ENCODE measurements at places on chromosomes 3 and 15.
A peak's percentile ranks its signal among the peaks of the same experiment; 100 is the strongest.

DNA sequence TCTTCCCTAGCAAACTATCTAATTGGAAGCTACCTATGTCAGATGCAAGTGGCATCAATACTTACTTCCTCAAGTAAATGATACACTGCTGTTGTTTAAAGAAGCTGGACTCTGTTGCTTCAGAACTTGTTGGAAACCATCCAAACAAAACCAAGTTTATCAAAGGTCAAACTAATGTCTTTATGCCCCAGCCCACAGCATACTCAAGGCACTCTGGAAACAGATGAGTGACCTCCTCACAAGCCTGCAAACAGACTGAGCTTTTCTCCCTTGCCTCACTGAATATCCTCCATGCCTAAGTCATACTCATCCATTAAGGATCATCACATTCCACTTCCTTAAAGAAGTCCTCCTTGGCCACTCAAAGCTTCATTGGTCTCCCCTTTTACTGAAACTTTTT, 107.4 kb upstream of the ACP3 start:
- DNase-seq = no peak

DNA sequence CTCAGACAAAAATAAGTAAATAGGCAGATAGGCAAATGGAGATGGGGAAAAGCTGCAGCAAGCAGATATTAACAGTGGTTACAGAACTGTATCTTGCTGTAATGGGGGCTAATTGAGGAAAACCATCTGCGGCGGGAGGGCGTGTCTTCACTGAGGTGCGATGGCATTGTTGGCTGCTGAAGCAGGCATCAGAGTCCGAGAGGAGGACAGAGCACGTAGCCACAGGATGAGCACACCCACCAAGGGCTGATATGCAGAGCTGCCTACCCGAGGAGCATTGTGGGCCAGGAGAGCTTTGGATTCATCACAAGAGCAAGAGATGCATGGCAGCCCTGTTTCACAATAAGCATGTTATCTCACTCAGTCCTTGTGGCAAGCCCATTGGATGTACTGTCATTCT, 30.4 kb downstream of the CHRNA7 start:
- no peak for DNase-seq

DNA sequence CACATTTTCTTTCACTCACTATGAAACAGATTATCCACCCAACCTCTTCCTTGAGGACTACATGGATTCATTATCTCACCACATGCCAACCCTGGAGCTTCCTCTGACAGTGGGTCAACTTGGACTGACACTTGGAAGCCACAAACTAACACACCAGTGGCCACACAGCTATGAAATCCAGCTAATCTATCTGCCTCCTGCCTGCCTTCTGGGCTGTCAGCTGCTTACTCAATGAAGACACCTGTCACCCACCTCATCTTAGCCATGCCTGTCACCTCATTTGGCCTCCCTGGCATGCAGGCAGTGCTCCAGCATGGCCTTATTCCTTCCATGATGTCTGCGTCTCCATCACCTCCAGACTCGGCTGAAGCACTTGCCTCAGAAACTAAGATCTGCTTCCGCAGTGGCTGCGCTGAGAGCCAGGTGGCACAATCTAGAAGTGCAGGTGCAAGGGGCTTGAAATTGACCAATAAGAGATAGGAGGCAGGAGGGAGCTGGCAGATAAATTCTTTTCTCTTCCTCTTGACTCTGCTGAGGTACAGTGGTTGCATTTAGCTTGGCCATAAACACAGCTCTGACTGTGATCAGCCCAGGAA, 105.2 kb upstream of the RNF7 start:
- no peak for DNase-seq

- DNase-seq = no peak
Measured at GRCh38 chr3:44136421-44136820, 105.3 kb upstream of the TOPAZ1 start.

- no peak for DNase-seq
Measured at GRCh38 chr3:149332227-149332765, 1.1 kb downstream of the TM4SF18 start.

DNA sequence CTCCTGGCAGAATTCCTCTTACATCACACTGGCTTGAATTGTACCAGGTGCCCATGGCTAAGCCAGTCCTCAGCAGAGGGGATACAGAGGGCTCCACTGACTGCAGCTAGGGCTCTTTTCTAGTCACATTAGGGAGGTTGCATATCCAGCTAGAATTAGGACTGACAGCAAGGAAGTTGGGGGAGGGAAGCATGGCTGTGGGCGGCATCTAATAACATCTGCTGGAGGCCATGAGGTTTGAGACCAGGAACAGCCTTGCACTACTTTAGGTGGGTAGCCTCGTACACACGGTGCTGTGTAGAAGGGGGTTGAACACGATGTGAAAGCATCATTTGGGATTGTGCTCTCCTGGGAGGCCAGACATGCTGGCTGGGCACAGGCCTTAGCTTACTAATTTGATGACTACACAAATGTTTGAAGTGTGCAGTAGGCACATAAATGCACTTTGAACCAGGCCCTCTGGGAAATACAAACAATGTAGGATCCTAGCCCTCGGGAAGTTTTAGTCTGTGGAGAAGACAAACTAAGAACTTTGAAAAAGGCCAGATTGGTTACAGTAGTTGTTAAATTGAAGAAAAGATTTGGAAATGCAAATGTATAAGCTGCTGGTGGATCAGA, 30.2 kb downstream of the CHCHD6 start:
- DNase-seq = no peak

GRCh38 chr3:177676947-177677587, 479.8 kb upstream of the TBL1XR1 start:
- DNase-seq = no peak

- DNase-seq = no peak
Measured at GRCh38 chr3:126512916-126513650, 4.5 kb downstream of the UROC1 start.

DNA sequence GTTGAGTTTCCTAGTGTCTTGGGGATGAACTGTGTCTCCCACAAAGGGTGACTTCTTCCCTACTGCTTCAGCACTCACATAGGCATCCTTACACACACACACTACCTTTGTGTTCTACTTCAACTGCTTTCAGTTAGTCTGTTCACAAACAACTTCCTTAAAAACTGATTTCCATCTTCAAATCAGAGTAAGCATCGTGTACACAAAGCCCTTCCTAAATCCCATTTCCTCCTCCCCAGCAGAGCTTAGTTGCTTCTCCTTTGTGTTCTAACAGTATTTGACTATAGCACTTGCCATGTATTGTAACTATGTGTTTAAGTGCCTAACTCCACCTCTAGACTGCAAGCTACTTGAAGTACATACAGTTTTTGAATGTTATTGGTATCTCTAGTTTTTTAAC, 71.7 kb downstream of the TNIK start:
- no peak for DNase-seq

- no peak for DNase-seq
Measured at GRCh38 chr15:51861557-51862359, 32.3 kb downstream of the TMOD3 start.

- peak; percentile 67 for DNase-seq
Measured at GRCh38 chr3:72665701-72666446, 182.4 kb downstream of the SHQ1 start.

GRCh38 chr3:143533391-143533790, 314.9 kb downstream of the SLC9A9 start:
- DNase-seq = no peak

- no peak for DNase-seq
Measured at GRCh38 chr3:165903885-165904630, 66.8 kb upstream of the BCHE start.

DNA sequence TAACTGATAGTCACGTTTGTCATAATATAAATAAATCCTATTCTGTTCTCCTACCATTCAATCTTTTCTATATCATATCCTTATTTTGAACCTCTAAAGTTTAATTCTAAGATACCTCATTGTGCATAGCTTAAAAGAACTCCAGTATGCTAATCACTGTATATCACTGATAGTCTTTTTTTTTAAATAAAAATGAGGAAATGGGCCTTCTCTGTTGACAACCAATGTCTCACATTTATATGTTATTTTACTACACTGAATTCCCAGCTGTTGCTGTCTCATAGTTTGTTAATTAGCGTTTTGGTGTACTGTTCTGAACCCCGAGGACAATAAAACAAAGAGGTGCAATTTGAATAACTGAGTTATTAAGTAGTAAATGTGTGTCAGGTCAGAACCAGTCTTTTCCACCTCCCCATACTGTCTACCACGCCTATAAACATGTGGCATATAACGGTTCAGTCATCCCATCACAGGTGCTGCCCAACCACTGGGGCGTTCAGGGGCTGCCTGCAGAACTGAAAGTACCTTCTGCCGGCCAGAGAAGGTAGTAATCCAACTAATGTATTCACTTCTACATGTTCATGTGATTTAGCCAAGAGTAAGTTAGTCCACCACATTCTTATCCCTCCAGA, 14.9 kb downstream of the CBLB start:
- DNase-seq = peak; percentile 23

GRCh38 chr15:59825901-59826300, 136.8 kb upstream of the BNIP2 start:
- no peak for DNase-seq

DNA sequence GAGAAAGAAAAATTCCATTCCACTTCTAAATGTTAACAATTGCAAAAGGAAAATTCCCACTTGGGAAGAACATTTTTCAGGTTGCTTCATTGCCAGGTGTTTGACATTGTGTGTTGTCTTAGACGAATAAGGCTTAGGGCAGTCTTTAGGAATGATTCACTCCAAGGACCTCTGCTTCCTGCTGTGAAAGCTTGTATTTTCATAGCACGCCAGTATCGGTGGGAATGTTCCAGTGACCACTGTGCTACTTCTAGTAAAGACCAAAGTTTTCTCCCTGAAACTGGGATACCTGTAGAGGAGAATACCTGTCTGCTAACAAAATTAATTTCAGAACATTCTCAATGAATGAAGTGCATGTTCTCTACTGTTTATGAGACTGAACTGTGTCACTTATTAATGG, 64.1 kb downstream of the CDIN1 start:
- DNase-seq = no peak

GRCh38 chr3:57923752-57924151, 84.5 kb upstream of the FLNB start:
- DNase-seq = no peak

DNA sequence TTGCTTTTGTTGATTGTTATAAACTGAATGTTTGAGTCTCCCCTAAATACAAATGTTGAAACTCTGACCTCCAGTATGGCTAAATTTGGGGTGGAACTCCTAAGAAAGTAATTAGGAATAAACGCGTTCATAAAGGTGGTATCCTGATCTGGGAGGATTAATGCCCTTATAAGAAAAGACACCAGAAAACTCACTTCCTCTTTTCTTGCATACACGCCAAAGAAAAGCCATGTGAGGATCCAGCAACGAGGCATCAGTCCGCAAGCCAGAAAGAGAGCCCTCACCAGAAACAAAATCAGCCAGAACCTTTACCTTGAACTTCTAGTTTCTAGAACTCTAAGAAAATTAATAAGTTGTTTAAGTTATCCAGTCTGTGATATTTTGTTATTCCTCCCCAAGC, 37.4 kb upstream of the AZI2 start:
- no peak for DNase-seq

- no peak for DNase-seq
Measured at GRCh38 chr3:73365756-73366397, 258.9 kb downstream of the PDZRN3 start.

- no peak for DNase-seq
Measured at GRCh38 chr3:156620260-156620659, 54.1 kb upstream of the TIPARP start.

GRCh38 chr3:181709537-181710279, 2.0 kb upstream of the SOX2 start:
- DNase-seq = peak; percentile 74

DNA sequence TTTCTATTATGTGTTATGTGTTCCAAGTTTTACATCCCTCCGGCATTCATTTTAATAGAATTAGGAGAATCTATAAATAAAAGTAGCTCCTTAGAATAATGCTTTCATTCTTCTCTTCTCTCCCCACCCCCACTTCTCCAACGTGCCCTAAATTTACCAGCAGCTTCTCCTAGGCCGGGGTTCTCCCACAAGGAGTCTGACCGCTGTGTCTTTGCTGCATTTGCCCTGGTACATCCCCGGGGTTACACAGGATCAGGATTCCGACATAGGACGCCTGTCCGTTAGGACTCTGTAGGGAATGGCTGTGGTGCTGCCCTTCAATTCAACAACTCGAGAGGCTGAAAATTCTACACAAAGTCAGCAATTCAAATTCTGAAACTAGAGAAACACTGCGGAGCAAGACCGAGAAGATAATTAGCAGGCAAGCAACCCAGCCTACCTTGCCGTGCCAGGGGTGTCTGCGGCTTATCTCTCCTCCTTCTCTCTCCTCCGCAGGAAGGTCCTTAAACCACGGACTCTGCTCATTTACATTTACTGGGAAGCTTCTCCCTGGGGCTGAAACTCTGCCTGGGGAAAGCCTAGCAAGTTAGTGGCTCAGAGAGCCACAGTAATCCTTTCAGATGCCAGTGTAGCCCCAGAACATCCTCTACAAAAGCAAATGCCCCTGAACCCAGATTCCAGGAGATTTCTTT, 18.8 kb downstream of the PCSK6 start:
- DNase-seq = no peak

DNA sequence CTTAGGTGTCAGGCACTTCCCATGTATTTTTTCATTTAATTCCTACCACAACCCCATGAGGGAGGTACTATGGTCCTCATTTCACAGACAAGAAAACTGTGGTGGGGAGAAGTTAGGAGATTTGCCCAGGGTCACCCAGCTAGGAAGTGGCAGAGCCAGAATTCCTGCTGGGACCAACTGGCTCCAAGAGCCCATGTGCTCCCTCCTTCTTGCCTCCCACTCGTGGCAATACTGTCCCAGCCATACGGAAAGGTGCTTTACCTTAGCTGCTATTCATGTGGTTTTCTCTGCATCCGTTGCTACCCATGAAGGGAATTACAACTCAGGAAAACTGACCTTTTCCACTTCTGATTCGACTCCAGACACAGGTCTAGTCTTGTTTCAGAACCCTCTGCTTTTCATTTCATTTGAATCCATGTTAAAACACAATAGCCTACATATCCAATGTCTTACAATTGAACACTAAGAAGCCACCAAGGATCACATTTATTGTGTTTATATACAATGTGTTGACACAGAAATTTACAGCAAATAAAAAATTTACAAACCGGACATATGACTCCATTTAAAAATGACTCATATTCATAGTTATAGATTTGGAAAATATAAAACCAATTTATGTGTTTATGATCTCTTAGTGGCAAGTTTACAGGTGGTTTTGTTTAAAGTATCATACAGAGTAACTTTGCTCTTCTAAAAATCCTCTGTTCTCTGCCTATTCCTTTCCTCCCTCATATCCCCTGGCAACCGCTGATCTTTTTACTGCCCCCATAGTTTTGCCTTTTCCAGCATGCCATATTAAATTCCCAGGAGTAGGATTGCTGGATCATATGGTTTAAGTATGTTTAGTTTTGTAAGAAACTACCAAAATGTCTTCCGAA, 58.8 kb downstream of the BTD start:
- DNase-seq = no peak

Data from GM20000 (cell line).